ENCODE measurements at places on chromosomes 1 and 21.
A peak's percentile ranks its signal among the peaks of the same experiment; 100 is the strongest.

DNA sequence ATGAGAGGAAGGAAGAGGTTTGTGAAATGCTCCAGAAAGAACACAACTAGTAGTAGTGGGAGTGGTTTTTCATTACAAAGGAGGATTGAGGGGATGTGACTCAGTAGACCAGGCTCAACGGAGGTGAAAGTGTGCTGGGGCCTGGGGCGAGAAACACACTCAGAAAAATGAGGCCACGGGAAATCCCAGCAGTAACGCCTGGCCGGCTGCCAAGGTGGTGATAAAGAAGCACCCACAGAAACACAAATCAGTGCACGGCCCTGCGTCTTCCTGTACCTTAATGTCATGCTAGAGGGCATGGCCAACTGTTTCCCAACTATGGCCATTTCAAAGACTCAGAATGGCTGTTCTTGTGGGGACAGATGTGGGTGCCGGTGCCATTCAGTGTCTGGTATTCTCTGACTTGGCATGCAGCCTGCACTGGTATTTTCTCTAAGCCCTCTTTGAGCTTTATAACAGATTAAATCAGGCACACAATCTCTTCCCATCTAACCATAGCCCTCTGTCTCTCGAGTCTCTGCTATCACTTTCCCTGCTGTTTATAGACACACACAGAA is 38.2 kb downstream of the URB2 start:
- no peak for DNase-seq

DNA sequence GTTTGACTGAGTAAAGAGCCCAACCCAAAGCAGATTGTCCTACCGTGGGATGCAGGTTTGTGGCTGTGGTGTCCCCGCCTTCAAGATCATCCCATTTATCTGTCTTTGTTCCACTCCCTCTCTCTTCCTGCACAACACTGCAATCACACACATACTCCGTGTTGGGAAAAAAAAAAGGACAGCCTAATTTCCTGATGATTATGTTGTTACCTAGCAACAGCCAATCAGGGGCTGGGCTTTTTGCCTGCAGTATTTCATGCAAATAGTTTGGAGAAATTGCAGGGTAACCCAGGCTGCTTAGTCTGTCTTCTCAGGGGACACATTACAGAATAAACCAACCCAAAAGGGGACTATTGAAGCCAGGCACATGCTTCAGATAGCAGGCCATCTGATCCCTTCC is 38.3 kb downstream of the PHC2 start:
- DNase-seq, result peak; percentile 26

GRCh38 chr1:175317779-175318178 is 125.2 kb upstream of the KIAA0040 start:
- DNase-seq, result no peak

DNA sequence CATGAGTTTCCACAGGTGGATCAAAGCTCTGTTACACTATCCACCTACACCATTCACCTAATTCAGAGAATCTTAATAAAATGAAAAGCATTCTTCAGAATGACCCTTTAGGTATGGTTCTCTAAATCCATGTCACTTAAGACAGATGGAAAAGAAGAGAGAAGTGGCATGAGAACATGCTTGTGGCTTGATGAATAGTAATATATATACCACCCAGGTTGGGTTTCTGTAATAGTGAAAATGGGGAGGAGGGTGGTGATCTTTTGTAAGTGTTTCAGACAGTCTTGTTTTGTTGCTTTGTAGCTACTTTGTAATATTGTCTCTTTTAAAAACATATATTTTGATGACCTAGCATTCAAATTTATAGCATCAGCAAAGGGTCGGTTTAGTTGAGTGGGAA is 469.8 kb downstream of the USP25 start:
- DNase-seq, result no peak

DNA sequence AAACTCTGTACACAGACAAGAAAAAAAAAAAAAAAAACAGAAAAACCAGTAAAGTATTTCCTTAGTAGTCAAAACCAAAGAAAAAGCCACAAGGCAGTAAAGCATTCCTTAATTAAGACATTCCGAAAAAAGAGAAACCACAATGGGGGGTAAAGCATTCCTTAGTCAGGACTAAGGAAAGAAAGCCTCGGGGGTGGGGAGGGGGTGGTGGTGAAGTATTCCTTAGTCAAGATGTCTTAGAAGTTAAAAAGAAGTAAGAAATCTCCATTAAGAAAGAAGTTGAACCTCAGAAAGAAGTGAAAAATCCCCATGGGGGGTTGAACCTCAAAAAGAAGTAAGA is 28.2 kb upstream of the FMO1 start:
- DNase-seq, result no peak

DNA sequence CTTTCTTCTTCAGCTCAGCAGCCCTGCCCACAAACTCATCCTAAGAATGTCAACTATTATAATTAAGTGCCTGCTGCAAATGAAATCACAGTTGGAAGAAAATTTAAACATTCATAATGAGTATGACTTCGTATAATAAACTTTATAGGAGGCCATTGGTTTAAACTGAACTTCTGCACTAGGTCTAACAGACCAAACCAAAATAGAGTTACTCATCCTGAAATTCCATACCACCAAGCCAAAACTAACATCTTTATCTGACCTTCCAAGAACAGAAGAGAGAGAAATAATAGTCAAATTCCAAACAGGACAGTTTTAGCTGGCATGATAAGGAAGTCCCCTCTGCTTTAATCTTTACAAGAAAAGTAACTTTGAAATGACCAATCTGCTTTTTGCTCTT is 472.4 kb upstream of the PRMT6 start:
- no peak for DNase-seq

DNA sequence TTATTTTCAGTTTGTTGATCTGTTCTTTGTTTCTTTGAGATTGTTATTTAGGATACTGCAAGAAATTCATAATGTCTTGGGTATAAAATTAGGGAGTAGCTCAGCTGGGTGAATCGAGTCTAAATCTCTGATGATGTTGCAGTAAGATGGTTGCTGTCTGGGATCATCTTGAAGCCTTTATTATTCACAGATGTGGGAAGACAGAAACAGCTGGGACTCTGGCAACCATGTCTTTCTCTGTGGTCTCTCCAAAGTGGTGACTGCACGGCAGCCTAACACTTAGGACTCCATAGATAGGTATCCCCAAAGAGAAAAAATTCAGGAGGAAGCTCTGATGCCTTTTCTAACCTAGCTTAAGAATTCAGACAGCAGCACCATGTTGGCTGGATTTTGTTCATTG is 52.7 kb downstream of the RAP1A start:
- no peak for DNase-seq

DNA sequence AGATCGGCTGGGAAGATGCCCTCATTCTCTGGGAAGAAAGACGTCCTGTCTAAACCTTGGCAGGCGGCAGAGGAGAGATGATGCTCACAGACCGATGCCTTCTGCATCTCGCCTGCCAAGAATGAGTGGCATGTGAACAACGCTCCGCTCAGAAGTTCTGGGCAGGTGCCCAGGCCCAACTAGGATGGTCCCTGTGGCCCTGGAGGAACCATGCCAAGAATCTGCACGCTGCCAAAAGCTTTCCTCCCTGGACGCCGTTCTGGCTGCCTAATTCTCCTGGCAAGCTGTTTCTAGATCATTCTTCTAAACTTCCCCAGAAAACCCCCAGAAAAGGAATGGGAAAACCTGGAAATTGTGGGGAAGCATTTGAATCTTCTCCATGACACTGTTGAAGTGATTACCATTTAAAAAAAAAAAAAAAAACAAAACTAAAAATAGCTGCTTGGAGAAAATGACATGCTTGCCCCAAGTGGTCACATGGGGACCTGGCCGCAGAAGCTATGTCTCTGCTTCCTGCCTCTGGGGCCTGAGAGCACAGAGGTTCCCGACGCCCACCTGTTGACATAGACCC is 440.9 kb downstream of the PRDM2 start:
- DNase-seq, result peak; percentile 21

DNA sequence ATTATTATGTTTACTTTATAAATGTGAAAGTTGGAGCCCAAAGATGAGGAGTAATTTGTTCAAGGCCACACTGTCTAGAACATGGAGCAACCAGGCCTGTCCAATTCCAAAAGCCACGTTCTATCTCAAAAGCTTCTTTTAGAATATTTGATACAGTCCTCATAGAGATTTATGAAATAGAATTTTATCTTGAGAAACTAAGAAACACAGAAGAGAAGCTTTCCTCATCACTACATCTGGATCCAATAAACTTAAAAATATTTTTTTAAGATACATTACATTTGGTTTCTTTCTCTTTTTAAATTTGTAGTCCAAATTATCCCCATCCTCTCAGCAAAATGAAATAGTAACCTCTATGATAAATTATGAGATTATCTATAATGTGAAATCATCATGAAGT is 58.9 kb downstream of the DDAH1 start:
- no peak for DNase-seq

DNA sequence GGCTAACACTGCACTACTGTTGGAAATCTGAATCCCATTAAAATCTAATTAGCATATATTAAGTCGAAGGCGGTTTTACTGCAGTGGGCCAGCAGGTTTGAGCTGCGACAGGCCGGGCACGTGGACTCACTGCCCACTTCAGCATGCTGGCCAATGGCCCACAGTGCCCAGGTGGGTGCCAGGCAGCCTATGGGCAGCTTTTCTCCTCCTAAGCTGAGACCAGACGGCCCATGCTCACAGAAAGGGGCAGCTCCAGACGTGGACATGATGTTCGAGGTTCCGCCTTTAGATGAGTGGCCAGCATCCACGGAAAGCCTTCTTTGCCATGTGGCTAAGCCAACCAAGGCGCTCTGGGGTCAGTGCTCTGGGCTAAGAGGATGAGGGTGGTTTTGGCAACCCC is 89.8 kb upstream of the KLHDC7A start:
- DNase-seq, result no peak

- no peak for DNase-seq
Measured at GRCh38 chr1:241847540-241847795, 536 bp upstream of the EXO1 start.

GRCh38 chr1:206041640-206042039 is 11.3 kb upstream of the RHEX start:
- no peak for DNase-seq

- no peak for DNase-seq
Measured at GRCh38 chr1:11314959-11315358, 42.0 kb downstream of the UBIAD1 start.

DNA sequence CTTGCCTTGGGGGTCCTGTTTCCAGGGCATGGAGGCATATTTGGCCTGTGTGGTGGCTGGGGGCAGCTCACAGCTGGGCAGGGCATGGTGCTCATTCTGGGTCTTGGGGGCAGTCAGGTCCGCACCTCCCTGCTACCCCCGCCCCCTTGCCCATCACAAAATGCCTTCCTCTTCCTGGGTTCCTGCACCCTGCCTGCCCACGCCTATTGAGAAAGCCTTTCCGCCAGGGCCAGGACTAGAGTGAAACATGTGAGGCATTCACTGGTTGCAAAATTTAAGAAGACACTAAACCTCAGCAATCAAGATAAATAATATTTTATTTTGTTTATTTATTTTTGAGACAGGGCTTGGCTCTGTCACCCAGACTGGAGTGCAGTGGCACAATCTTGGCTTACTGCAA is 19.7 kb downstream of the PTAFR start:
- no peak for DNase-seq

- no peak for DNase-seq
Measured at GRCh38 chr1:40399984-40400704, 26.6 kb downstream of the SMAP2 start.

DNA sequence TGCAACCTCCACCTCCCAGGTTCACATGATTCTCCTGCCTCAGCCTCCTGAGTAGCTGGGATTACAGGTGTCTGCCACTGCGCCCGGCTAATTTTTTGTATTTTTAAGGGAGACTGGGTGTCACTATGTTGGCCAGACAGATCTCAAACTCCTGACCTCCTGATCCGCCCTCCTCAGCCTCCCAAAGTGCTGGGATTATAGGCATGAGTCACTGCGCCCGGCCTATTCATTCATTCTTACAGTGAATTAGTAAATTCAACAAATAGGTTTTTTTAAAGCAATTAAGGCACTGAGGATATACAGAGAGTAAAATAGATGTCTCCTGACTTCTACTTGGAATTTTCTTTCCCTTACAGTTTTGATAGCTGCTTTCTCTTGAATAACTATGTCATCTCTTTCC is 43.5 kb downstream of the CDC42 start:
- no peak for DNase-seq

GRCh38 chr1:19441048-19441780 is 44.1 kb downstream of the CAPZB start:
- DNase-seq, result no peak

DNA sequence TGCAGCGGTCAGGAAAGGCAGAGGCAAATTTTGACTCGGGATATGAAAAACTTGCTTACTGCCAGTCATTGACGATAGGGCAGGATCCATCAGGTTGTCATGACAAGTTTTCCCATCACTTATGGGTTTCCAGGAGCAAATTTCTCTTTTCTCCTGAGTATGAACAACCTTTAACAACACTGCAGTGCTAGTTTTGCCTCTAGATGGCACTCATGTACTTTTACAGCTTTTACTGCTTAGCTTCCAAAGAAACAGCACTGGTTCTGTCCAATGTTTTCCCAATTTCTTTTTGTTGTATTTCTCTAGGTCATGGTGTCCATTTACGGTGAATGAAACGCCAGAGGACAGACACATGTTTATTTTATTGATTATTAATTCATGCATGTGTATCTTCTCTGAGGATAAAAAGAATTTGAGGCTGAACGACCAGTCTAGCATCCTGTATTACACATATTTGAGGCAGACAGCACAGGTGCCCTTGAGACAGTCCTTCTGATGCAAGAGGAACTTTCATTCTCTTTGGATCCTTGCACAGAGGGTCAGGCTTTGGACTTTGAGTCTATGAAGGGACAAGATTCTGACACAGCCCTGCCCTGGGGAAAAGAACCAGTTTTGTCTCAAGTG is 112.3 kb upstream of the TRABD2B start:
- peak; percentile 62 for DNase-seq

DNA sequence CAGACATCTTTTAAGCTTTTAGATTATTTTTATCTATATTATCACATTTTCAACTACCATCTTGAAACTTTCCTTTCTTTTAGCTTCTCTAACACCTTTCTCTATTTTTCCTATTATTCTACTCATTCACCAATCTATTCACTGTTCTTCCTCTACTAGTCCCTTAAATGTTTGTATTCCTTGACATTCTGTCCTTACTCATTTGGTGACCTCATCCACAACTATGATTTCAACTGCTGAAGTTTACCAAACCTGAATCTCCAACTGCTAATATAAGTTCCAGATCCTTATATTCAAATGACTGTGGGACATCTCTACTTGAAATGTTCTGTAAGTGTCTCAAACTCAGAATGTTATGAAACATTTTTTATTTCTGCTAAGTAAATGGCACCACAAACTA is 49.2 kb downstream of the TUT4 start:
- no peak for DNase-seq

DNA sequence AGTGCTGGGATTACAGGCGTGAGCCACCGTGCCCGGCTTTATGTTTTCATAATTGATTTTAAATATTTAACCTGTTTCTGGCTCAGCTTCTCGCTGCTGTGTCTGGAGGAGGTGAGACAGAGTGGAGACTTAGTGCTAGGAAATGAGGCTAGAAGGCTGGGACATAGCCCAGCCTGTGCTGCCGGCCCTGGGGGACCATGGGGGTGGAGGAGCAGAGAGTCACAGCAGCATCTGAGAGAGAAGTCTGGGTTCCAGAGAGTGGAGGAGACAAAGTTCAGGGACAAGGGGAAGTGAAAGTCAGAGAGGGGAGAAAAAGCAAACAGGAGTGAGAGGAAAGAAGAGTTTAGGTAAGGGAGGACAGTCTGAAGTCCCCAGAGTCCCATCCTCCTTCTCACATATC is 71.9 kb downstream of the LHX9 start:
- DNase-seq, result no peak

Data from NCI-H1105 (cell line).